ENCODE measurements at places on chromosomes 4 and X.
A peak's percentile ranks its signal among the peaks of the same experiment; 100 is the strongest.

- DNase-seq = no peak
Observed at GRCh38 chrX:13194291-13195103, 125.4 kb downstream of the ATXN3L start.

DNA sequence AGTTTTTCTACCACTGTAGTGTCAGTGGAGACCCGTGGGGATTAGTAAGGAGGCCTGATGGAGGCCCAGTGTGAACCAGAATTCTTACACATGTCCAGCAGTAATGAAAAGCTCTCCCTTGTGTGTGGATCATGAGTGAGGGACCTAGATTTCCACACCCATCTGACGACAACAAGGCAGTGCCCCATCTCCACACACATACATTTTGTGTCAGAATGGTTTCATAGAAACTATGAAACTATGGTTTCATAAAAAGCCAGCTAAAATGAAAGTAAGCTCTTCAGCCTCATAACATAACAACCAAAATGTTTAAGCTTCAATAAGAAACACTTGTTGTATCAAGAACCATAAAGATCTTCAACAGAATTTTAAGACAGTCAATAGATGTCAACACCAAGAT is 884.5 kb upstream of the ADGRL3 start:
- no peak for DNase-seq

DNA sequence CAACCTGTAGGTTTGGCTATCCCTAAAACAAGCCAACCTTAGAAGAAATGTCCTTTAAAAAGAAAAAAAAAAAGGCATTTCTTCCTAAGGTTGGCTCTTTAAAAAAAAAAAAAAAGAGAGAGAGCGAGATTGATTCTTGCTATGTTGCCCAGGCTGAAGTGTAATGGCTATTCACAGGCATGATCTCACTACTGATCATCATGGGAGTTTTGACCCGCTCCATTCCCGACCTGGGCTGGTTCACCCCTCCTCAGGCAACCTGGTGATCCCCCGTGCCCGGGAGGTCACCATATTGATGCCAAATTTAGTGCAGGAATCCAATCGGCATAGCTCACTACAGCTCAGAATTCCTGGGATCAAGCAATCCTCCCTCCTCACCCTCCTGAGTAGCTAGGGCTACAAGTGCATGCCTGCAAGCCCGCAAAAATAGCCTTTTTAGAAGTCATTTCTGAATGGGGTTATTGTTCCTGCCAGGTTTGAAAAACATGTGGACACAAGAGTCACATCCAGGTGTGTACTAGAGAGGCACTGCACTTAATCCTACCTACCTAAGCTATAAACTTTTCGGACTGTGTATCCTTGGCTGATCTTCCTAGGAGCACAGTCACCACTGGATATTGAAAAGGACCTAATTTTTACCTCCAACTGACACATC is 61.4 kb upstream of the ZCCHC13 start:
- DNase-seq = no peak

GRCh38 chr4:6574747-6575502 is at the start of gene MAN2B2:
MAN2B2 (plus strand) TSS chr4:6575189; CDS start chr4:6575211, 22 bp downstream.
- peak; percentile 69 for DNase-seq

DNA sequence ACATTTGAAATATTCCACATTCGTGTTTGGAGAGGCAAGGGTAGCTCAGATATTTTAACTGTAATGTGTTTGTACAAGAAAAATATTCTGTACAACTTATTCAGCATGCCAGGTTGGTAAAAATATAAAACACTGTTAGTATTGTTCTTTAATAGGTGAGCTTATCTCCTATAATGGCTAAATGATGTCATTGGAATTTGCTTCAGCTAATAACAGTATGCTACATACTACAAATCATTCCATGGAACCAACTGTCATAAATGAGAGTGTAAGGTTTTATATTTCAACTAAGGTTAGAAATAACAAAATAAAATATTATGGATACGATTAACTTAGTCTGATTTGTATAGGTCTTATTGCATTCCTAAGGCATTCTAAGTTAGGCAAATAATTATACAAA is 206.6 kb downstream of the ADGRL3 start:
- no peak for DNase-seq

GRCh38 chr4:101125045-101125942 is 222.0 kb downstream of the PPP3CA start:
- DNase-seq = no peak

Data from activated T-cell treated with anti-CD3 and anti-CD28 coated beads for 1 hour (primary cell).